ENCODE measurements at places on chromosomes 3 and 15. TPM values are rescaled to one million over a fixed set of nuclear protein-coding genes. Genes with fewer than 3 reads are reported as not detected.

DNA sequence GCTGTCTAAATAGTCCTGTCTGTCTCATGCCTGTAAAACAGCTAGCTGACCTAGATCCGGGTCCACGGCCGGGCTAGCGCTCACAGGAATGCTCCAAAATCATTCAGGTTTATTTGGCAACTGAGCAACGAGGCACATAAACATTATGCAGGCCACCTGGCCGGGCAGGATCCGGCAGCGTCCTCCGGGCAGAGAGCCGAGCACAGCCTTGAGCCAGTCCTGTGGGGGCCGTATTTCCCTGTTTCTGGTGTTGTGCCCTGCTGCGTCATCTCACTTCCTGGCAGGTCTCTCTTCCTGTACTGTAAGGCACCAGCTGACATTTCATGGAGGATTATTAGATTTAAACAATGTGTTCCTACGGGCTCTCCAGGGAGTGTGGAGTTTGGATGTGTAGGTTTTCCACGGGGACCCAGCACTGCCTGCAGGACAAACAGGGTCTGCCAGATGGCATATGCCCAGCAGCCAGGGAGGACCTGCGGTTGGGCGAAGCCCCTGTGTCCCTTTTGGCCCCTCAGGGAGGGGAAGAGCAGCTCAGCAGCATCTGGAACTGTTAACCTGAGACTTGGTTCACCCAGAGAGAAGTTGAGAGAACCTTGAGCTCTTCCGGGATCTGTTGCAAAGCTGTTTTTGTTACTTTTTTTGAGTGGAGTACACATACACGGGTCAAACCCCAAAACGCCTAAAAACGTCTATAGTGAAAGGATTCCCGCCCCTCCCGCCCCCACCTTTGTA lies 16.6 kb upstream of the LRRK1 start:
- H3K27me3 ChIP-seq, result no peaks in the 10 kb centered on the region
- no peaks in the 10 kb centered on the region for H3K36me3 ChIP-seq
- no peak for DNase-seq
- no peak overlapping the region for H3K4me3 ChIP-seq
- H3K4me1 ChIP-seq, result peaks cover 9% of the 10 kb centered on the region

HGD gene
- 0.38 TPM for total RNA-seq

GRCh38 chr3:69696367-69696766 lies 42.9 kb upstream of the MITF start:
- no peaks in the 10 kb centered on the region for H3K4me1 ChIP-seq
- H3K27ac ChIP-seq, result no peak overlapping the region
- H3K4me3 ChIP-seq, result no peak overlapping the region
- no peaks in the 10 kb centered on the region for H3K27me3 ChIP-seq

- peaks cover 4% of the 10 kb centered on the region for H3K27me3 ChIP-seq
- DNase-seq, result no peak
- no peak overlapping the region for H3K27ac ChIP-seq
- H3K4me1 ChIP-seq, result no peaks in the 10 kb centered on the region
Measured at GRCh38 chr15:22241451-22241850, 161.1 kb downstream of the OR4M2 start.

RPL4 gene
- 5,160 TPM for total RNA-seq

- no peaks in the 10 kb centered on the region for H3K4me1 ChIP-seq
- H3K36me3 ChIP-seq, result no peaks in the 10 kb centered on the region
- H3K27ac ChIP-seq, result no peak overlapping the region
- H3K27me3 ChIP-seq, result no peaks in the 10 kb centered on the region
Measured at GRCh38 chr3:155362808-155363689, 69.6 kb upstream of the STRIT1 start.

- H3K27me3 ChIP-seq, result no peaks in the 10 kb centered on the region
- no peak for DNase-seq
- no peak overlapping the region for H3K27ac ChIP-seq
- H3K4me1 ChIP-seq, result no peaks in the 10 kb centered on the region
- H3K4me3 ChIP-seq, result no peak overlapping the region
Measured at GRCh38 chr15:39135989-39136388, 444.9 kb upstream of the THBS1 start.

- no peaks in the 10 kb centered on the region for H3K27me3 ChIP-seq
- H3K4me3 ChIP-seq, result no peak overlapping the region
- DNase-seq, result no peak
- H3K27ac ChIP-seq, result no peak overlapping the region
- H3K4me1 ChIP-seq, result no peaks in the 10 kb centered on the region
Measured at GRCh38 chr3:45787551-45787950, 8.8 kb downstream of the SLC6A20 start.

DNA sequence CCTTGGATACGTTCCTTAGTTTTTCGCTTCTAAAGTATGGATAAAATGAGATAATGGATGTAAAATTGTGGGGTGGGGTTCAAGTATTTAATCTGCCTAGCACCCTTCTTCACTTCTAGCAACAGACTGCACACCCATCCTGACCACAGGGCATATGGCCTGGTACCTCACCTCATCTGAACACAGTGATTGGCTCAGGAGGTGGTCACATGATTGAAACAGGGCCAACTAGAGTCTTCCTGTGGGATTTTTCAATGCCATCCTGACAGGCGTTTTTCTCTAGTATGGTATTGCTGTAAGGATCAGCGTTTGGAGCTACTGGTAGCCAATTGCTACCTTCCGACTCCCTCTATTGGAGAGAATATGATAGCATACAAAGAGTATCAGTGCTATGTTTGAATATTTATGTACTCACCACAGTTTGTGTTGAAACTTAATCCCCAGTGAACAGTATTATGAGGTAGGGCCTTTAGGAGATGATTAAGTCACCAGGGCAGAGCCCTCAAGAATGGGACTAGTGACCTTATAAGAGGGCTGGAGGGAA lies 172.2 kb downstream of the PPM1L start:
- no peaks in the 10 kb centered on the region for H3K36me3 ChIP-seq
- H3K27ac ChIP-seq, result no peak overlapping the region
- no peak overlapping the region for H3K4me3 ChIP-seq
- no peaks in the 10 kb centered on the region for H3K27me3 ChIP-seq
- no peaks in the 10 kb centered on the region for H3K4me1 ChIP-seq
- no peak for DNase-seq

STAB1 gene
- total RNA-seq, result 19.5 TPM

UPK1B gene
- total RNA-seq, result 0.52 TPM

DNA sequence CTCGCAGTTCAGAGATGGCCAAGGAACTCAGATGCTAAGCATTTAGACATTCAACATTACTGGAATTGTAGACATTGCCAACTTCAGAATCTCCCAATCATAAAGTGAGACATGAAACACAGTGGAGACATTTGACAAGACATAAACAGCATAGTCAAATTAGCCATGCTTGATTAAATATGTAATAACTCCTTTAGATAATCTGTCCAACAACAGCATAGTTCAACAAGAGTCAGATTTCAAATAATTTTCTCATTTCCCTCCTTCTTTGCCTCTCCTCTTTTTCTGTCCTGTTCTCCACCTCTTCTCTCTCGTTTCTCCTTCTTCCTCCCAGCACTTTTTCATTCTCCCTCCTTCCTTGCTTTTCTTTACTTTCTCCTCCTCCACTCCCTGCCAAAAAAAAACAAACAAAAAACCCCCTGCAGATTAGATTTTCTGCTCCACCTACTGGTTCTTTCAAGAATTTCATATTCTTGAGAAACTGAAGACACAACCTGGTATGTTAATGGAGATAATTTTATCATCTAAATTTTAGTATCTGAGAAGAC lies 20.2 kb downstream of the CPOX start:
- no peaks in the 10 kb centered on the region for H3K27me3 ChIP-seq
- peaks cover 8% of the 10 kb centered on the region for H3K36me3 ChIP-seq
- H3K27ac ChIP-seq, result no peak overlapping the region
- H3K4me1 ChIP-seq, result no peaks in the 10 kb centered on the region
- DNase-seq, result no peak

FGF12 gene
- 0.19 TPM for total RNA-seq

DNA sequence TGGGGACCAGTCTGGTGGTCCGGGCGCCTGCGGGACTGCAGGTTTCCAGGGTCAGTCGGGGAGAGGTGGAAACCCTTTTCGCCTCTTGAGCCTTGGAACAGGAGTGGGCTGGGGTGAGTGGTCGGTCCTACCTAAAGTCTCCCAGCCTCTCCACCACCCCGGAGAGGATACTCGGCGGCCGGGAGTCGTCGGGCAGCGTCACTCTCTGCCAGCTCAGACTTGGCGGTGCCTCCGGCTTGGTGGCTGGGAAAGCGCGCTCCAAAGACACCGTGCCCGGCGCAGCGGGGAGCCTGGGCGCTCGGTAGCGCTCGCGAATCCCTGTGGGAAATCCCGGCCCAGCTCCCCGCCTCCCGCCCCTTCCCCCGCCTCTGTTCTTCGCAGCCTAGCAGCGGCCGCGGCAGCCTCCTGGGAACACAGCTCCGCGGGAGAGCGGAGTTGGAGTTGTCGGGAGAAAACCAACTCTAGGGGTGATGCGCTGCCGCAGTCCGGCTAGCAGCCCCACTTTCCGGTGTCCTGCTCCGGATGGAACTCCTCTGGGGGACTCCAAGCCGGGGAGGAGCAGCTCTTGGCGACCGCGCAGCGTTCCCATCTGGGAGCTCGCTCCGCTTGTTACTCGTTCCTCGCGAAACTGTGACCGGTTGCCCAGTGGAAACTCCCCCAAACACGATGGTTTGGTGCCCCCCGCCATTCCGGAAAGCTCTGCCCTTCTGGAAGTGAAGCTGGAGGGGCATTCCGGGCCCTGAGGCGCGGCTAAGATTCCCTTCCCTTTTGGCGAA lies 1.4 kb downstream of the EPHB1 start:
- H3K36me3 ChIP-seq, result no peaks in the 10 kb centered on the region
- DNase-seq, result no peak
- H3K4me3 ChIP-seq, result no peak overlapping the region
- H3K27ac ChIP-seq, result no peak overlapping the region
- peaks cover 58% of the 10 kb centered on the region for H3K27me3 ChIP-seq

DNA sequence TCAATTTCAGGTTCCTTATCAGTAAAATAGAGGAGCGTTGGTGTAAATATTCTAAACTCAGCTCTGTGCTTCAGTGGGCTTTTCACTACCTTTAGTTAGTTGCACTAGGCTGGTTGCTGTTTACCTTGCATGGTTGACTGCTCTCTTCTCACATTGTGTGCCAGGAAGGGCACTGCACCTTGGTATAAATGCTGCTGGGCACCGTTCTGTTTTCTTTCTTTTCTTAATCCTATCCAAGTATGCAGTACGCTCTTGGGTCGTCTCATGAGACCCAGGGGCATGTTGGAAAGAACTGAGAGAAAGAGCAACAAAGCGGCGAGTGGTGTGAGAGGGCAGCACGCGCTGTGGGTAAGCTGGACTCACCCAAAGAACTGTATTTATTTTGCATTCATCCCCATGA lies 22.4 kb downstream of the KCNMB2 start:
- no peak overlapping the region for H3K27ac ChIP-seq
- no peaks in the 10 kb centered on the region for H3K4me1 ChIP-seq
- H3K36me3 ChIP-seq, result no peaks in the 10 kb centered on the region
- no peak overlapping the region for H3K4me3 ChIP-seq
- H3K27me3 ChIP-seq, result no peaks in the 10 kb centered on the region
- DNase-seq, result no peak

DNA sequence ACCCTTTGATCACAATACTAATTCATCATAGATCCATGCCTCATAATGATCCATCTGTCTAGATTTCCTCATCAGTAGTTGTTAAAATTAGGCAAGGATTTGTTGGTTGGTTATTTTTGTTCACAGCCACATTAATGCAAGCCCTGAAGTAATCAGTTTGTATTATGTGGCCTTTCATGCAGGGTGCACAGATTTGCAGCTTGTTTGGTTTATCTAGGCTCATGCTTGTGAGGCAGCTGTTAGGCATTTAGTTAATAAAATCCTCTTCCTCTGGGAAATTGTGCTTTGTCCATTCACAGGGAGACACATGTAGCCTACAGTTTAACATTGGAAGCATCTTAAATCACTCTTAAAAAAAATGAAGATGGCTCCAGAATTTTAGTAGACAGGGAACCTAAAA lies 162.8 kb upstream of the ZNF385D start:
- H3K27ac ChIP-seq, result no peak overlapping the region
- no peak for DNase-seq
- H3K4me3 ChIP-seq, result no peak overlapping the region
- no peaks in the 10 kb centered on the region for H3K27me3 ChIP-seq

GRCh38 chr15:49706805-49707204 lies 86.0 kb downstream of the DTWD1 start:
- no peaks in the 10 kb centered on the region for H3K36me3 ChIP-seq
- no peak overlapping the region for H3K4me3 ChIP-seq
- no peaks in the 10 kb centered on the region for H3K4me1 ChIP-seq
- DNase-seq, result no peak

ERC2 gene
- total RNA-seq, result 0.28 TPM

CAMP gene
- 7.8 TPM for total RNA-seq

- DNase-seq, result no peak
- no peaks in the 10 kb centered on the region for H3K4me1 ChIP-seq
- no peaks in the 10 kb centered on the region for H3K27me3 ChIP-seq
Measured at GRCh38 chr3:2446146-2446545, 347.5 kb downstream of the CNTN4 start.

DNA sequence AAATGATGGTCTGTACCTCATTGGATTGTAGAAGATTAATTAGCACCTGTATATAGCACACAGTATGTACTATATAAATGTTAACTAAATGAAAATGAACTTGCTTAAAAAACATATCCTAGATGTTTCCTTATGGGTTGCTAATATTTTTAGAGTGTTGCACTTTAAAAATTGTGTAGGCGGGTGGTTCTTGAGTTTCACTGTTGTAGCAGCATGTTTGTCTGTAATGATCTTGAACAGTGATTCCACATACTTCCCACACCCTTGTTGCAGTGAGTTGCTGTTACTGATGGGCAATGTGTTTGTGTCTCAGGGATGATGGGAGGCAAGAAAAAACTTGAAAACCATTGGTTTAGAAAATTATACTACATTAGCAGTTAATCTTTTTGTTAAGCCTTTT lies 22.0 kb downstream of the USP3 start:
- H3K4me3 ChIP-seq, result no peak overlapping the region
- no peak overlapping the region for H3K27ac ChIP-seq
- H3K36me3 ChIP-seq, result no peaks in the 10 kb centered on the region
- peaks cover 3% of the 10 kb centered on the region for H3K4me1 ChIP-seq

Data from thymus (tissue), 14 donors.